ENCODE measurements at places on chromosomes 6 and 20.

DNA sequence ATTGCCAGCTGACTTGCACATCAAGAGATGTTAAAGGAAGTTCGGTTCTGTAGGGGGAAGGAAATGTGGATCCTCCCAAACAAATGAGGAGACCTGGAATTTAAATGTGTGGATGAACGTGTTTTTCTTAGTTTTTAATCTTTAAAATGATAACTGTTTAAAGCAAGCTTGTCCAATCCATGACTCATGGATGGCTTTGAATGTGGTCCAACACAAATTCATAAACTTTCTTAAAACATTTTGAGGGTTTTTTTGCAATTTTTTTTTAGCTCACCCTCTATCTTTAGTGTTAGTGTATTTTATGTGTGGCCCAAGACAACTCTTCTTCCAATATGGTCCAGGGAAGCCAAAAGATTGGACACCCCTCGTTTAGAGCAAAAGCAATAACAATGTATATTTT, 12.6 kb downstream of the TUBB2B start:
- no peak for DNase-seq

GRCh38 chr6:114096561-114097172, 125.7 kb upstream of the HDAC2 start:
- DNase-seq, result no peak

- no peak for DNase-seq
These were observed 27.6 kb upstream of the CDKN1A start for GRCh38 chr6:36650848-36651478.

GRCh38 chr6:168507297-168507696, 66.3 kb downstream of the SMOC2 start:
- no peak for DNase-seq

DNA sequence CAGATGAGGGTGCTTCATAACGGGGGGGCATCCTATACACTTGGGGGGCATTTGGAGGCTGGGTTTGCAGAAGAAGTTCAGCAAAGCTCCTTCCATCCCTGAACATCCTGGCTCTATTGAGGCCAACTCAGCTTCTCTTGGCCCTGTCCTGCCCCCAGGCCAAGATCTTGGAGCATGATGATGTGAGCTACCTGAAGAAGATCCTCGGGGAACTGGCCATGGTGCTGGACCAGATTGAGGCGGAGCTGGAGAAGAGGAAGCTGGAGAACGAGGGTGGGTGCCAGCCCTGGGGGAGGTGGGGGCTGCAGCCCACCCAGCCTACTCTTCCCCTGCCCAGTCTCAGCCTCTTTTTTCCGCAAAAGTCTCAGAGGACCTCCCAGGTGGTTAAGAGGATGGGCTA, 17.2 kb downstream of the GDAP1L1 start:
- DNase-seq, result no peak

- DNase-seq, result no peak
These were observed 141.9 kb upstream of the NEDD9 start for GRCh38 chr6:11374036-11375010.

GRCh38 chr6:94005835-94006234, 586.5 kb upstream of the EPHA7 start:
- DNase-seq, result no peak

DNA sequence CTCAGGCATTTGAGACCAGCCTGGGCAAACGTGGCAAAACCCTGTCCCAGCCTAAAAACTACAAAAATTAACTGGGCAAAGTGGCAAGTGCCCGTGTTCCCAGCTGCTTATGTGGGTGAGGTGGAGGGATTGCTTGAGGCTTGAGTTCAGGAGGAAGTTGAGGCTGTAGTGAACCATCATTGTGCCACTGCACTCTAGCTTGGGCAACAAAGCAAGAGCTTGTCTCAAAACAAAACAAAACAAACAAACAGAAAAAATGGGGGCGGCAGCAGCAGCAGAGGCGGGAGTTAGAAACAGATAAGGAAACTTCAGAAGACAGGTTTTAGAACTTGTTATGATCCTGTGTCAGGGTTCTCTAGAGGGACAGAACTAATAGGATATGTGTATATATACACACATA, 49.0 kb downstream of the SCAF8 start:
- no peak for DNase-seq

GRCh38 chr6:41707565-41708200, 27.7 kb downstream of the TFEB start:
- DNase-seq, result no peak

- no peak for DNase-seq
These were observed 4.8 kb downstream of the NFYA start for GRCh38 chr6:41077536-41077935.

- no peak for DNase-seq
These were observed 117.3 kb downstream of the BCKDHB start for GRCh38 chr6:80223743-80224212.

- no peak for DNase-seq
These were observed 17.2 kb upstream of the MYT1 start for GRCh38 chr20:64146936-64147477.

GRCh38 chr6:24581084-24581669, 64.8 kb downstream of the KIAA0319 start:
- peak; percentile 58 for DNase-seq

GRCh38 chr20:61753316-61753942, 312.3 kb downstream of the TAF4 start:
- no peak for DNase-seq

- DNase-seq, result no peak
These were observed 32.3 kb downstream of the GSTA3 start for GRCh38 chr6:52877168-52877567.

GRCh38 chr20:42110301-42110700, 492.1 kb upstream of the CHD6 start:
- no peak for DNase-seq

DNA sequence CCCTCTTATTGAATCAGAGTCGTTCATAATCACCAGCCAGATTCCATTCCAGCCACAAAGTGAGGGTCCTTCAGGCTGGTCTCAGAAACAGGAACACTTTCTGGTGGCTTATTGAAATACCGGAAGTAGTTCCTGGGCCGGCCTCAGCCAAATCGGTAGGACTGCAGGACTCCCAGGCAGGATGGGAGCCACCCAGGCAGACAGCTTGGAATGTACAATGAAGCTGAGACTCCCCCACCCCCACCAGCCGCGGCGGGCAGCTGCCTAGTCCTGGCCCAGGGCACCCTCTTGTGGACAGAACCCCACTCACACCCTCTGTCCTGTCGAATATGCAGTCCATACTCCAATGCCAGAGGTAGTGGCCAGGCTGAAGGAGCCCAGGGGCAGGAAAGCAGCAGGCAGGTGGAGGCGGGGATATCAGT, 43.8 kb downstream of the MDFI start:
- peak; percentile 53 for DNase-seq

GRCh38 chr6:63600136-63600535, 27.9 kb downstream of the LOC128125822 start:
- no peak for DNase-seq

GRCh38 chr6:151702851-151703658, 104.4 kb upstream of the ESR1 start:
- no peak for DNase-seq

- DNase-seq, result no peak
These were observed 238.5 kb upstream of the RAB32 start for GRCh38 chr6:146305092-146305491.

GRCh38 chr20:22711971-22712755, 127.8 kb upstream of the FOXA2 start:
- DNase-seq, result no peak

DNA sequence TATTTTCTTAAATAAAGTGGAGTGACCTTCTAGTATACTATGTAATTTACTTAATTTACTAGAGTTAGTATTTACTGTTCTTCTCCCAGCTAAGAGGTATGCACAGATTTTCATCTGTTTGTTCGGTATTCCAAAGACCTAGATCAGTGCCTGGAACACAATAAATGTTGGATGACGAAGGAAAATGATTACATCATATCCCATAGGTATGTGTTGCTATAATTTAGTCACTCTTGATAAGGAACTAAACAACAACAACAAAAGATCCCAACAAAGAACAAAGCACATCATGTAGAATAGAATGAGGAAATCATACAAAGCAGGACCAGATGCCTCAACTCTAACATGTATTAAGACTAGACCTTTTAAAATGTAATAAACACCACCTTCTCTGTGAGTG, 89.6 kb upstream of the ADGRF1 start:
- DNase-seq, result no peak

Data from NCI-H1092 (cell line).